Endothelial cell of umbilical vein (primary cell): ENCODE measurements at places on chromosomes 12 and 14. TPM values are rescaled to one million over a fixed set of nuclear protein-coding genes. Genes with fewer than 3 reads are reported as not detected.
A peak's percentile ranks its signal among the peaks of the same experiment; 100 is the strongest.

The PARP11 gene
- polyA plus RNA-seq = 2.9 and 3.0 TPM in 2 replicates

- DNase-seq = no peak
Measured at GRCh38 chr12:132771126-132771838, 9.7 kb upstream of the ANKLE2 start.

DNA sequence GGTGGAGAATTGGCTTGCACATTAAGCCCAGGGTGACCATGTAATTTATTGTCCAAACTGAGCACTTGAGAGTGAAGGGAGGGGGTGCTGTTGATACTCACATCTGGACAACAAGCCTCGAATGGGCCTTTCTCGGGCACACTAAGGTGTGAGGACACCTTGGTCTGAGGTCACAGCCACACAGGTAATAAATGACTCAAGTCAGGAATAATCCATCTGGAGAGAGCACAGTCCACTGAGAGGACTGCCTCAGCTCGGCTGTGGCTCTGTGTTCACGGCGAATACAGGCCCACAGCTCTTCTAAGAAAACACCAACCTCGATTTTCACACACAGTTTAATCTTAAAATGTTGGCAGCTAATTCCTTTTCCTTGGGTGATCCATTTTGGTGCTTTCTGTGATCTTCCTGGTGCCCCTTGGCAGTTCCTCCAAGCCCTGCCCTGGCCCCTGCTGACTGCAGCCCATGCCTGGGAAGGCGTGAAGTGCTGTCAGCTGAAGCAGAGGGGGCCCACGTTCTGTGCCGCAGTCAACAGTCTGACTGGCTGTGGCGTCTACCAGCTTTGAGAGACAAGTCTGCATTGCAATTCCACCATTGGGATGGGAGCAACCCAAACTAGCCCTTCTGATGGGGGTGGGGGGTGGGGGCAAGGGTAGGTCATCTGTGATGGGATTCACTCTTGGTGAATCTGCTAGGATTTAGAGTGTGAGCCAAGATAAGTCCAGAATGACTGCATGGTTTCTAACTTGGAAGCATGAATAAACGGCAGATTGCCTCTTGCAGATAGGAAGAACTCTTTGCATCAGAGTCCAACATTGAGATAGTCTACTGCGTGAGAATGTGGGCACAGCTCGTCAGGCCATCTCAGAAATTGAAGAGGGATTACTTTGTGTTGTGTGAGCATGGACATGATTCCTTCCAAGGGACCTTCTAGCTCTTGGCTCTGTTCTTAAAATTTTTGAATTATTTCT lies 42.8 kb downstream of the ZNF664 start:
- no peak for DNase-seq

The NFYB gene
- polyA plus RNA-seq = 9.7 and 10.2 TPM in 2 replicates

The NAP1L1 gene
- polyA plus RNA-seq = 78.8 and 127 TPM in 2 replicates

DNA sequence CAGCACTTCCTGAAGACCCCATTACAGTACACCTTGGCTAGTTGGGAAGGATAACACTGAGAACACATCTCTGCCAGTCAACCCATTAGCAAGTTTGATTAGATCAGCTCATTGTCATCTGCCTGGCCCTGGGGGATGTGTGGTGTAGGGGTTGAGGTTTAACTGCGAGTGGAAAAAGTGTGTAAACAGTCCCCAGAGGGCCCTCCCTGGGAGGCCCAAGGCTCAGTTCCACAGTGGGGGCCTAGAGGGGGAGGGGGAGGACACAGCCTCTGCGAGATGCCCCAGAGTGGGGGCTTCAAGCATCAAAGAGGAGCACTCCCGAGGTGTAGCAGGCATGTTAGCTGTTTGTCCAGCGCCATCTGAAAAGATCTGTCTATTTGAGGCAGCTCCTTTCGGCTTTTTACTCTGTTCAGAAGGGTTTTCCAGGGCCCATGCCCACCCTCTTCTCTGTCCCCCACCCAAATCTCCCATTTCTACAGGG lies 344 bp downstream of the LPAR5 start:
- no peak for DNase-seq

The MYL2 gene
- polyA plus RNA-seq = not detected in 2 replicates

DNA sequence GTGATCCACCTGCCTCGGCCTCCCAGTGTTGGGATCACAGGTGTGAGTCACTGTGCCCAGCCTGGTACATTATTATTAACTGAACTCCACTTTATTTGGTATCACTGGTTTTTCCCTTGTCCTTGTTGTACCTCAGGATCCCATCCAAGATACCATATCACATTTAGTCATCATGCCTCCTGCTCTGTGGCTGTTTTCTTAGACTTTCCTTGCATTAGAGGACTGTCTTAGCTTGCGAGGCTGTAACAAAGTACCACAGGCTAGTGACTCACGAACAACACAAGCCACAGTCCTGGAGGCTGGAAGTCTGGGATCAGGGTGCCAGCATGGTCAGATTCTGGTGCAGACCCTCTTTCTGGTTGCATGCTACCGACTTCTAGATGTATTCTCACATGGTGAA lies 12.2 kb downstream of the KLC1 start:
- DNase-seq = no peak

- no peak for DNase-seq
Measured at GRCh38 chr12:89103831-89104230, 248.5 kb downstream of the DUSP6 start.

The GPR137C gene
- 1.5 TPM in 2 replicates for polyA plus RNA-seq

GRCh38 chr12:113170926-113171325 lies 14.4 kb downstream of the DDX54 start:
- no peak for DNase-seq

DNA sequence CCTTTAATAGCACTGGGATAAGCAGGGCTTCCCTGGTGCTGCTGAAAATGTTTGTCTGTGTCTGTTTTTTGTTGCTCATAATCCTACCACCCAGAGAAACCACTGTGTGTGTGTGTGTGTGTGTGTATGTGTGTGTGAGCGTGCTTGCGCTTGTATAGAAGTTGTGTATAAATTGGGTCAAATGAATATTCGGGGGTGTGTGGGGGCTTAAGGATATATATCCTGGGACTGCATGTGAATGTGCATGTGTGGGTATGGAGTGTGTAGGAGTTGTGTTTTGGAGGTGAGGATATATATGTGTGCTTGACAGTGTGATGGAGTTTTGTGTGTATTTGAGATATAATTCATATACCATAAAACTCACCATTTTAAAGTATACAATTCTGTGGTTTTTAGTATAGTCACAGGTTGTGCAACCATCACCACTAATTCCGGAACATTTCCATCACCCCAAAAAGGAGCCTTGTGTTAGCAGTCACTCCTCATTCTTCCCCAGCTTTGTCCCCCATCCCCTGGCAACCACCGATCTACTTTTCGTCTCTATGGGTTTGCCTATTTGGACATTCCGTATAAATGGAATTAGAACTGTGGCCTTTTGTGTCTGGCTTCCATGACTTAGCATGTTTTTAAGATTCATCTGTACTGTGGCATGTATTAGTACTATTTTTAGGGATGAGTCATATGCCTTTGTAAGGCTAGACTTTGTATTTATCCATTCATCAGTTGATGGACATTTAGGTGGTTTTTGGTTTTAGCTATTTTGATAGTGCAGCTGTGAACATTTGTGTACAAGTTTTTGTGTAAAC lies 25.6 kb downstream of the TCTN1 start:
- peak; percentile 12 for DNase-seq

GRCh38 chr12:48040354-48040753 lies 36.1 kb upstream of the COL2A1 start:
- no peak for DNase-seq

DNA sequence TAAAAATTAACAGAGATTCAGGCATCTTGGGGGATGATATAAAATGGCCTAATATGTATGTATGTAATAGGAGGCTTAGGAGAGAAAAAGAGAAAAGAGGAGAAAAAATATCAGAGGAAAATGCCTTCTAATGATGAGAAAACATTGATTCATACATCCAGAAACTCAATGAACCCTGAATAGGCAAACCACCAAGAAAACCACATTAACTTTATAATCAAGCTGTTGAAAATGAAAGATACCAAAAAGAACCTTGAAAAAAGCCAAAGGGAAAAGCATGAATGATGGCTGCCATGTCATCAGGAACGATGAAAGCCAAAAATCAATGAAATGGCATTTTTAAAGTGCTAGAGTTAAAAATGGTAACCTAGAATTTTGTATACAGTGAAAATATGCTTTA lies 180.2 kb downstream of the EPS8 start:
- DNase-seq = no peak

GRCh38 chr12:114711689-114712152 lies 27.7 kb upstream of the TBX3 start:
- DNase-seq = no peak

The RIPK3 gene
- polyA plus RNA-seq = 2.4 and 3.1 TPM in 2 replicates

GRCh38 chr12:7045913-7046312 lies 14.6 kb upstream of the C1S start:
- DNase-seq = no peak

The COX14 gene
- polyA plus RNA-seq = 106 and 114 TPM in 2 replicates
